ENCODE measurements at places on chromosomes 16 and 17. TPM values are rescaled to one million over a fixed set of nuclear protein-coding genes. Genes with fewer than 3 reads are reported as not detected.

The NKD1 gene
- 0.62 TPM for total RNA-seq

The PYDC1 gene
- total RNA-seq = not detected

The LGALS9B gene
- total RNA-seq = not detected

The CFAP97D1 gene
- under 0.01 TPM for total RNA-seq

The CACNG5 gene
- total RNA-seq = not detected

The C1QTNF1 gene
- total RNA-seq = 208 TPM

The PPY gene
- not detected for total RNA-seq

The KCNJ12 gene
- total RNA-seq = 0.26 TPM

The KRTAP9-3 gene
- total RNA-seq = not detected

The EMP2 gene
- 38.4 TPM for total RNA-seq

The YPEL2 gene
- 16.9 TPM for total RNA-seq
